Fibroblast of the conjunctiva (primary cell): ENCODE measurements at places on chromosomes 3 and 15.

DNA sequence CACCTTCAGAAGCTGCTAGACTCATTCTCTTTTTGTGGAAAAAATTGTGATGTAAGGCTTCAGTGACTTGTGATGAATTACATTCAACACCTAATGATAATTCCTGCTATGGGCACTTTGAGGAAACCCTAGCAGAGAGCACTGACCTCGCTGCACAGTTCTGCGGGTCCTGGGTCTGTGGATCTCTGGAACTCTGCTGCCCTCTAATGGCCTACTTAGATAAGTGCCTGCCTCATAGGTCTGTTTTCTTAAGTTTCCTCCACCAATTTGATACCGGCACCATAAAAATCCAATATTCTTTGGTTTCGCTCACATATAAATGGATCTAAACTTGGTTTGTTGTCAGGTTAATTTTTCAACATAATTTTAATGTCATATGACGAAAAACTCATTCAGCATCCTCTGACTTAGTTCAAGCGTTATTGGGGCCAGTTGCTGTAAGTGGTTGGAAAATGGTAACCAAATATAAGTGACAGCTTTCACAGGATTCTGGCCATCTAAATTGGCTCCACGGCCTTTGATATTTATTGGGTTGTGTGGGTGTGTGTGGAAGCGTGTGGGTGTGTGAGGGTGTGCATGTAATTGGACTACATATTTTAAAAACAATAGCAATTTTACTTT lies 10.4 kb downstream of the SLITRK3 start:
- peak; percentile 43 for DNase-seq

GRCh38 chr15:55434989-55435825 lies 26.9 kb downstream of the PIERCE2 start:
- peak; percentile 40 for DNase-seq

DNA sequence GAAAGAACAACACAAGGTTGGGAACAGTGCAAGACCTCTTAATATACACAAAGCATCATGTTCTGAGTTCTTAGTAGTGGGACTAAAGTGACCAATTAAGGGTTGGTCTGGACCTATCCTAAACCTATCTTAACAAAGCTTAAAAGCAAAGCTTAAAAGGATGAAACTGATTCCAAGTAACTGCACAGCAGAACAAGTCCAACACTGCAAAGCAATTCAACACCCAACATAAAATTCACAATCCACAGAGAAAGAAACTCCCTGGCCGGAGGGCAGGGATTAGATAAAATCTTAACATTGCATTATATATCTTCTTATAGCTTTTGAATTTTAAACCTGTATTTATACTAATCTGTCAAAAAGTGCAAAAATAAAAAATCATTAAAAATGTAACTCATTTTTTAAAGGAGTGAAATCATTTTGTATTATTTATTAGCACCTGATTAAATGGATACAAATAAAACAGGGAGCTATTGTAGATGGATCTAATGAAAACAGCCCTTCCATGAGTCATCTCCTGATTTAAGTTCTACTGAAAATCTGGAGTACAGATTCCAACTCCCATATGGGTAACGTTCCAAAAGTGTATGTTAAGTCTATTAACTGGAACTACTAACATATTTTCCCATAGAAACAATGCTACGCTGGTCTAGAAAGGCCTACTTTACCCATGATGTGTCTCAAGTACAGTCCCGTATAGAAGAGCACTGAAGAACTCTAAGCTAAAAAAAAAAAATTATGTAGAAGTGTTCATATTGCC lies 34.9 kb downstream of the PIK3R4 start:
- DNase-seq, result peak; percentile 43

- DNase-seq, result peak; percentile 70
These were observed 84.2 kb upstream of the SLC4A7 start for GRCh38 chr3:27568393-27568792.

GRCh38 chr15:51023499-51023898 lies 71.2 kb downstream of the TNFAIP8L3 start:
- DNase-seq, result no peak

GRCh38 chr3:180036092-180036670 lies 556 bp downstream of the PEX5L start:
- DNase-seq, result no peak

- DNase-seq, result no peak
These were observed 1.8 kb upstream of the IGF1R start for GRCh38 chr15:98646546-98647025.

GRCh38 chr3:67686069-67686468 lies 31.7 kb upstream of the SUCLG2 start:
- DNase-seq, result no peak

DNA sequence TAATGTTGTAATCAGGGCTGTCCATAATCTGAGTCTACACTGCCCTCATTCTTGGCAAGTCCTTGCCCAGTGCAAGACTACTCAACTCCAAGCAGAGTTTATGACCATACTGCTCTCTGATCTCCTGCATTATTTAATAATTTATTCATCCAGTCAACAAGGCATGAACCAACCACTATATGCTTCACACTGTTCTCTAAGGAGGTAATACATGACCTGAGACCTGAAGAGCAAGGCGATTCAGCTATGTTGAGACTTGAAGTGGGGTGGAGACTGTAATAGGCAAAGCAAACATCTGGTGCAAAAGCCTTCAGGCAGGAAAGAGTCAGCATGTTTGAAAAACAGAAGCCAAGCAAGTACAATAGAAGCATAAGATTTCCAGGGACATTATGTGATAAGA lies 1362.8 kb downstream of the ROBO2 start:
- no peak for DNase-seq

DNA sequence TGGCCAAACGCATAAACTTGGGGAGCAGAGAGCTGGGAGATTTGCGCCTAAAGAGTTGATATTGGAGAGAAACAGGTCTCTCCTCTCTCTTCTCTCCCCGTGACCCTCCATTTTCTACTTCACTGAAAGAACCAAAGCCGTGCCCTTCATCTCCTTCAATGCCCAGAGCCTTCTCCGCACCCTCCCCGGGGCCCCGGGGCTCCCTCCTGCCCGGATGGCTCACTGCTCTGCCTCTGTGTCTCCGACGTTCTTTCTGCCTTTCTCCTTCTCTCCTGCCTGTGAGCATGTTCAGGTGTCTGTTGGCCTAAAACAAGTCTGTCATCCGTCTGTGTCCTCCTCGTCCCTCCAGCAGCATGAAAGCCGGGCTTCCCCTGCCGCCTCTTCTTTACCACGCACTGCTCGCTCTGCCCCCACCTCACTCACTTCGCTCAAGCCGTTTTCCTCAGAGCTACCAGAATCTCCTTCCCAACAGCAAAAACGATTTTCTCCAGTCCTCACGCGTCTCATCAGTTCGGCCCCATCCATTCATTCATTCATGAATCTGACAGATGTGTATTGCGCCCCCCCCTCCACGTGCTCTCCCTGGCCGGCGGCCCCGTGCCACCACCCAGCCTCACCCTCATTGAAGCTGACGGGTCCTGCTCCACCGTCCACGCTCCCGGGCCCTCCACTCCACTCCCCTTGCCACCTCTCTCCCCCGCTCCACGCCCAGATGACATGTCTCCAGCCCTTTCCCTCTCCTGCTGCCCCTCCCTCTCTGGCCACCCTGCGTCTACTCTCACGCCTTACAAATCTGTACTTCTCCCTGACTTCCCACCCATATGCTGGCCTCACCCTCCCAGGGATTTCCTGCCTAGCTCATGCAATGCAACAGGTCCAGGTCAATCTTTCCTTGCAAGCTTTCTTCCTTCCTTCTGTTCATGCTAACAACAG lies 10.2 kb downstream of the MUC4 start:
- DNase-seq, result no peak

GRCh38 chr15:68679161-68679560 lies 100.4 kb downstream of the CORO2B start:
- no peak for DNase-seq

DNA sequence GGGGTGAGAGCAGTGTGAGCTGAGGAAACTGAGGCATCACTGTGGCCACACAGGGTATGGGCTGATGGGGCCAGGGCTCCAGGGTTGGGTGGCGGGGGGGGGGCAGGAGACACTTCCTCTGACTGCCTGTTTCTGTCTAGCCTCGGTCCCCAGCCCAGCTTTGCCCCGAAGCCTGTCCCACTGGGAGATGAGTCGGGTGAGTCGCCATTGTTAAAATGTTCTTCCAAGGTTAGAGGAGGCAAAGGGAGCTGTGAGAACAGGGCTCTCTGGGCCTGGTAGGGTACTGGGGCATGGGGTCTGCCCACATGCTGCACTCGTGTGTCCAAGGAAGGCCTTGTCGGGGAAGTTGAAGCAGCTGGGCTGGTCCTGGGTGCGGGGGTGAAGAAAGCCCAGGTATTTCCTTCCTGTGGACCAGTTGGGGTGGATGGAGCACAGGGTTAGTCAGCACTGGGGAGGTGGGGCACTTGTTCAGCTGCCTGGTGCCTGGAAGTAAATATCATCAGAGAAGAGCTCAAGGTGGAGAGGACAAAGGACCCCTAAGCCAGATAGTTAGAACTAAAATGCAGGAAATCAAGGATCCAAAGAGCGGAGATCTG lies 8.3 kb upstream of the JMJD7 start:
- DNase-seq, result no peak

DNA sequence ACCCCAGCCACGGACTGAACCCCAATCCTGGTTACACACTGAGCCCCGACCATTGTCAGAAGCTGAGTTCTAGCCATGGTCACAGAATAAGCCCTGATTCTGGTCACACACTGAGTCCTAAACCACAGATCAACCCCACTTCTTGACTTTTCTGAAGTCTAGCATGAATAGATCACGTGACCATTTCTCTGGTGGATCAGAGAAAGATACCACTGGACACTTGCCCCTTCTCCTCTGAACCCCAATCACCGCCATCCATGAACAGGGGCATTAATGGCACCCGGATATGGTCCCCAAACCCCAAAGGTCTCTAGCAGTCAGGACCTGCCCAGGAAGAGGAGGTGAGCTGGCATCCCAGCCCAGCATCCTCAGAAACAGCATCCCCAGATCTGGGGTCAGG lies 9.1 kb downstream of the HCN4 start:
- no peak for DNase-seq

DNA sequence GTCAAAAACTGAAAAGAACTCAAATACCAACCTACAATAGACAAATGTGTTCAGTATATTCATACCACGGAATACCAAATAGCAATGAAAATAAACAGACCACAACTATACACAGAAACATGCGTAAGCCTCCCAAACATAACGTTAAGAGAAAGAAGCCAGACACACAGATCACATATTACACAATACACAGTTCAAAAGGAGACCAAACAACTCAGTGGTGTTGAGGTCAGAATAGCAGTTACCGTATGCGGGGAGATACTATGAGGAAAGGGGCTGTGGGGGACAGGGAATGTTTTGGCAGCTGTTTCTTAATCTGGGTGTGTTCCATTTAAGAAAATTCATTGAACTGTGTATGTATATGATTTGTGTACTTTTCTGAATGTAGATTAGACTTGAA lies 6.6 kb downstream of the OSBPL10 start:
- peak; percentile 54 for DNase-seq

- DNase-seq, result peak; percentile 68
These were observed 1.1 kb downstream of the ZBTB20 start for GRCh38 chr3:115146032-115146417.

DNA sequence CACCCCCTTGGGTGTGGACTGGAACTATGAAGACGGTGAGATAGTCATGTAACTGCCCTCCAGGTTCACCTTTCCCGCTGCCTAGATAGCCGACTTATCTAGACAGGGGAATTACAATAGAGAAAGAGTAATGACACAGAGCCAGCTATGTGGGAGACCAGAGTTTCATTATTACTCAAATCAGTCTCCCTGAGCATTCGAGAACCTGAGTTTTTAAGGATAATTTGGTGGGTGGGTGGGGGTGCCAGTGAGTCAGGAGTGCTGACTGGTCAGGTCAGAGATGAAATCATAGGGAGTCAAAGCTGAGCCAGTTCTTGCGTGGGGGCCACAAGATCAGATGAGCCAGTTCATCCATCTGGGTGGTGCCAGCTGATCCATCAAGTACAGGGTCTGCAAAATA lies 19.7 kb upstream of the DNAJC19 start:
- no peak for DNase-seq

GRCh38 chr3:121948641-121949040 lies 54.4 kb downstream of the SLC15A2 start:
- DNase-seq, result no peak

DNA sequence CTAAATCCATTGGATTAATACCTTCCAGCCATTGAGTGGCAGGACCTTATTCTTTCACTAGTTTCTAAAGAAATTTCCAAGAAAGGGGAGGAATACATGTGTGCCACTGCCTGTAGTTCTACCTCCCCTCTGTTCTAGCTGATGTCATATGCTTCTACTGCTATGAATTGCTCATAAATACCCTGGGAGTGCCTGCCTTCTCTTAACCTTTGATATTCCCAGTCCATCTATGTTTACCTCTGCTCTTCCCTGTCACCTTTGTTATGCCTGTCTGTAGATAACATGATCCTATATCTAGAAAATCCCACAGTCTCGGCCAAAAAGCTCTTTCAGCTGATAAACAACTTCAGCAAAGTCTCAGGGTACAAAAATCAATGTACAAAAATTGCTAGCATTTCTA lies 486.9 kb upstream of the ARRDC4 start:
- DNase-seq, result no peak

DNA sequence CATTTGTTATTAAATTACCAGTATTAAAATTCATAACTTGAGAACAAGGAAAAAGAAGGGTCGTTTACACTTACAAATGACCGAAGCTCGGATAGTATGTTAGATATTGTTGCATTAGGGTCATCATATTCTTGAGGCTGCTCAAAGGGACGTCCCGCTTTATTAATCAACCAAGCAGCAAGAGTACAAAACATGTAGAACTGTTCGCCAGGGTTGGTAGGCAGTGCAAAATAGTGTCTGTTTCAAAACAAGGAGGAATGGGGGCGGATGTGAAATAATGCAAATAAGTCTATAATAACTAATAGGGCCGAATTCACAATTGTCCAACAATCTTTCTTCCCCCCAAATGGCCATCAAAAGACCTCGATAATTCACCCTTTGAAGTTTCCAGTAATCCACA lies 2.9 kb downstream of the IFT57 start:
- no peak for DNase-seq

GRCh38 chr3:46413951-46414350 lies 6.9 kb downstream of the CCRL2 start:
- no peak for DNase-seq

GRCh38 chr3:102904629-102905028 lies 469.8 kb downstream of the ZPLD1 start:
- no peak for DNase-seq

DNA sequence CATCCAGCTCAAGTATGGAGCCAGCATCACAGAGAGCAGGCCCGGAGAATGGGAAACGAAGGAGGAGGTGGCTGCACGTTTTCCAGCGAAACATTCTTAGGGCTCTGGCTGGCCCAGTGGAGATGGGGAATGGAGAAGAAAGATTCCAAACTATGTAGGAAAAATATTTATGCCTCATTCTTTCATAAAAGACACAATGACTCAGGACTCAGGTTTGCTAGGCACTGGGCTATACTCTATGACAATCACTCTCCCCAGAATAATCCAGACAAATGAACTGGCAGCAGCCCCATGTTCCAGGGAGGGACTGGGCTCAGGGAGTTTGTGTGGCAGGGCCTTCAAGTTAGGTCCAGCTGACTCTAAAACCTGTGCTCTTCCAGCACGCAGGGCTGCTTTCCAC lies 110.8 kb upstream of the RAD18 start:
- no peak for DNase-seq
